Bronchial epithelial cell (primary cell): ENCODE measurements at places on chromosomes 1 and 21. TPM values are rescaled to one million over a fixed set of nuclear protein-coding genes. Genes with fewer than 3 reads are reported as not detected.

The KIAA1614 gene
- 0.38 and 0.79 TPM in 2 replicates for total RNA-seq

The DENND2C gene
- 18.2 and 31.5 TPM in 2 replicates for total RNA-seq

The DIO1 gene
- not detected in 2 replicates for total RNA-seq

The OR2T33 gene
- not detected in 2 replicates for total RNA-seq

The NR0B2 gene
- total RNA-seq, result not detected in 2 replicates

The LAD1 gene
- total RNA-seq, result 156 and 220 TPM in 2 replicates

The TSPAN2 gene
- total RNA-seq, result 0.13 and 0.26 TPM in 2 replicates

DNA sequence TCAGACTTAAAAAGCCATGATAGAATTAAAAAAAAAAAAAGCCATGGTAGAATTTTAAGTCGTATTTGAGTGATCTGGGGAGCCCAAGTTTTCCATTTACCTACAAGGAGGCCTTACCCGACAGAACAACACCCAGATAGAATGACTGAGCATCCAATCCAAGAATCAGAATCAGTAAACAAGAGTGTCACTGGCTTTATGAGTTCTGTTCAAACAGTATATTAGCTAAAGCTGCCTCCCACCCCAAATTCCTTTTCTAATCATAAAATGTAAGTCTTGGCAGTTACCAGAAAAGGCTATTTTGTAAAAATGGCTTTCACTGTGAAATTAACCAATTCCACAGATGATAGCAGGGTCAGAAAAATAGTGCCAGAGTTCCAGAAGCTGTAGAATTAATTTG lies 1.2 kb downstream of the GTF2B start:
- DNase-seq, result no peak

- no peak for DNase-seq
Observed at GRCh38 chr1:207918011-207918410, 7.1 kb upstream of the CD34 start.

GRCh38 chr1:183760661-183761060 lies 44.3 kb upstream of the RGL1 start:
- DNase-seq, result no peak

GRCh38 chr1:37143800-37144199 lies 109.5 kb upstream of the GRIK3 start:
- no peak for DNase-seq
